ENCODE measurements at places on chromosomes 11 and 22. TPM values are rescaled to one million over a fixed set of nuclear protein-coding genes. Genes with fewer than 3 reads are reported as not detected.

The DENND6B gene
- 1.7 TPM for polyA plus RNA-seq

The CRYBA4 gene
- not detected for polyA plus RNA-seq

The OR6T1 gene
- not detected for polyA plus RNA-seq

The OR52I1 gene
- not detected for polyA plus RNA-seq
